Stimulated activated CD4-positive, alpha-beta T cell treated with anti-CD3 and anti-CD28 coated beads, Interleukin-2, amount 100 ng/mL, for 48 hours (primary cell): ENCODE measurements at places on chromosomes 3 and 15.
A peak's percentile ranks its signal among the peaks of the same experiment; 100 is the strongest.

DNA sequence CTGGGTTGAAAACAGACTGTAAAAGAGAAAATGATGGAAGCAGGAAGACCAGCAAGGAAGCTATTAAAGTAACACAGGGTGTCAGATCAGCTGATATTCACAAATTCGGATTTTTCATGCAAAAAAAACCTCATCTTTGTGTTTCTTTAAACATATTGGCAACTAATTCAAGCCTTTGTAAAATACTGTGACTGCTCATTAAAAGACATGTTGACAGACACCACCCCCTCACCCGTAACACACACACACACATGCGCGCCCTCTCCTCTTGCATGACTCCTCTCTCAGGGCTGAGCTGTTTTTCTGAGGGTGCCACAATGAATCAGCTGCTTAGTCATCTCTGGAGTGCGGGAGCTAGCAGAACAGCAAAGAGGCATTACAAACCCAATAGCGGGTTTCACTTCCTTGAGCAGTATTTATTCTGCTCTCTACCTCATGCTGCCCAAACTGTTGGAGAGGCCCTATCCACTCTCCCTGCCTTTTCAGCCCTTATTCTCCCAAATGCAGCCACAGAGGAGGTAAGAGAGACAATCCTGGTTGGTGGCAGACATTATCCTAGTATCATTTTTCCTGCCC is 35.8 kb upstream of the CCDC80 start:
- peak; percentile 80 for DNase-seq

- DNase-seq, result no peak
Measured at GRCh38 chr15:34609102-34610057, 25.9 kb upstream of the GOLGA8B start.

GRCh38 chr15:29208352-29208751 is 61.3 kb downstream of the NSMCE3 start:
- no peak for DNase-seq

DNA sequence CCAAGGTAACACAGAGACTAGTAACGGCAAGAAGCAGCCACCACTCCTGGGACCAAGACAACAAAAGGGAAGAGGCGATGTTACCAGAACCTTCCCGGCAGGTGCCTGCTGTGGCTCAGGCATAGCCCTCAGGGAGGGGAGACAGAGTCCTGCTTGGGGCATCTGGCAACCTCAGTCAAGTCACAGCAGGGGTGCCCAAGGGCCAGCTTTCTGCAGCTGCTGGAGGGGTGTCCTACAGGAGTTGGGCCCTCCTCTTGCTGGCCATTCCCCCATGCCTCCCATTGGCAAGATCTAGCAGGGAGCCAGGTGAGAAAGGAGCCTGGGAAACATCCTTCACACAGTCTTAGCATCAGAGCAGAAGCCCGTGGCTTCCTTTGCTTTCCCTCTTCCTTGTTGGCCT is 197.3 kb upstream of the IL12A start:
- DNase-seq, result no peak

DNA sequence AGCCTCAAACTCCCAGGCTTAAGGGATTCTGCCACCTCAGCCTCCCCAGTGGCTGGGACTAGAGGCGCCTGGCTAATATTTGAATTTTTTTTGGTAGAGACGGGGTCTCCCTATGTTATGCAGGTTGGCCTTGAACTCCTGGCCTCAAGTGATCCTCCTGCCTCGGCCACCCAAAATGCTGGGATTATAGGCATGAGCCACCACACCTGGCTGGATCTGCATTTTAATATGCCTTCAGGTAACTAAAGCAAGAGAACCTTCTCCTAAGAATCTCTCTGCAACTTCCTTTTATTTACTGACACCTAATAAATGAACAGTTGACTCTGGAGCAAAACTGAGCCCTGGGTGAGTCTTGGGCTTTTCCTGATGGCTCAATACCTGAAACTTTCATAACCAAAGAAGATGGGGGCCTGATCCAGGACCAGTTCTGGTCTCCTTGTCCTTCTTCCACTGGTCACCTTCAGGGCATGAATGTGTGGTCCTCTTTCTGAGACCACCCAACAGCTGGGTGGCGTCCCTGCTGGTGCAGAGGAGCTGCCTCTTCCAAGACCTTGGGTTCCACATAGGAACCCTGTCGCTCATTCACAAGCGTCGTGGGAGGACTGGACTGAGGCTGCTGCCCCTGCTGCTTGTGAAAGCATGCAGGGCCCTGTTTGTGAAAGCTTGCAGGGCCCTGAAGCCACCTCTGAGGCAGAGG is 28.2 kb downstream of the CCR9 start:
- no peak for DNase-seq

DNA sequence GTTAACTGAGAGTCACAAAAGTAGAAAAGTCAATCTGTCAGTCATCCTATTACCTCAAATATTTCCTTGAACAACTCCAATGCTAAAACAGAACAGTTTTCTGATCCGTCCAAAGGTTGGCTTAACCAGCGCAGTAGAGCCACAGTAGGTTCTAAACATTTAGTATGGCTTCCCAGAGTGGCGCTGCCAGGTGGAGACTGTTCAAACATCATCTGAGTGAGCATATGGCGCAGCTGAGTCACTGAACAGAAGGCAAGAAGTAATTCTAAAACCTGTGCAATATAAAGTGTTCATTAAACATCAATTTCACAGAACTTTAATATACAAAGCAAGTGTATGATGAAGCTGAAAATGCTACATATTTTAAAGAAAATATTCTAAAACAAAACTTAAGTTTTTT is 19.9 kb downstream of the CIP2A start:
- DNase-seq, result no peak

DNA sequence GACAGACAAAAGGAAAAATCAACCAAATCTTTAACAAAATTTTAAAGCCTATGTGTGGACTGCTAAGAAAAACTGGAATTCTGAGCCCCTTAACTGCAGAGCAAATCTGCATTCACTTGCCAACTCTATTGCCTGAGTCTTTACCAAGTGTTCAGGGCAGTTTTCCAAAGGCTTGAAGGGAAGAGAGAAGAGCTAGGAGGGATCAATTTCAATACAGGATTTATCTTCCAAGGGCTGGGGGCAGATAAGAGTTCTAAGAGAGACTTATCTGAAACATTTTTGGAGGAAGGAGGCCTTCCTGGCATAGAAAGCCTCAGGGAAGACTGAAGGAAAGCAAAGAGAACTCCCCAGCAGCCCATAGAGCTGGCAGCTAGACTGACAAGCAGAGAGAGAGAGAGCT is 31.4 kb upstream of the LSAMP start:
- DNase-seq, result no peak

DNA sequence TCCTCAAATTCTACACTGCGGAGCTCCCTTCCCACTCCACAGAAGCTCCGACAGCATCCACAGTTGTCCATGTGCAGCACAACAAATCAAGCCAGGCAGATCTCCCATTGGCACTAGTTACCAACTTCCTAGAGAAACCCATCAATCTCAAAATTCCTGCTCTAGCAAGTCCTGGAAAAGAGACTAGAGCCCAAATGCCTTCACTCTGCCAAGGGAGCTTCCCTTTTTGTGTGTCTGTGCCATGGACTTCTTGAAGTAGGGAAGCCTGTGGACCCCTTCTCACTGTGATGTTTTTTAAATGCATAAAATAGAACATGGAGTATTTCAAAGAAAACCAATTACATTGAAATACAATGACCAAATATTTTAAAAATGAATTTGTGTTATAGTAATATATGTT is 59.1 kb downstream of the TGFBR2 start:
- DNase-seq, result no peak
